ENCODE measurements at places on chromosomes 7 and 10.

DNA sequence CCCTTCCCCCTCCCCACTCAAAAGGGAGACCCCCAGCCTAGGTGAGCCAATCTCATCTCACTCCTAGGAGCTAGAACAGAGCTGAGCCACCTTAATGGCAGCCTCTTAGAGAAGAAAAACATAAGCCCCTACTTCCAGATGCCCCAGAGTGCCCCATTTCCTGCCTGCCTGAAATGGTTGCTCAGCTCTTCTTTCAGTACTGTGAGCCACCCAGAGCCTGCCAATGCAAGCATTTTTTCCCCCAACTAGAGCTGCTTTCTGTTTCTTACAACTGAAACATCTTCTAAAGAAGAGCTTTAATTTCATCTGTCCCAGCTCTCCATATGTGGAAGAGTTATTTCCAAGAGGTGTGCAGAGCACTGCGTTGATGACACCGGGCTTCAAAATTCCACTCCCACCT lies 136.7 kb downstream of the PLPP4 start:
- no peak for DNase-seq

- DNase-seq = no peak
Measured at GRCh38 chr7:92761391-92762097, 74.8 kb downstream of the CDK6 start.

GRCh38 chr10:103759100-103759781 lies 96.1 kb downstream of the SH3PXD2A start:
- no peak for DNase-seq

DNA sequence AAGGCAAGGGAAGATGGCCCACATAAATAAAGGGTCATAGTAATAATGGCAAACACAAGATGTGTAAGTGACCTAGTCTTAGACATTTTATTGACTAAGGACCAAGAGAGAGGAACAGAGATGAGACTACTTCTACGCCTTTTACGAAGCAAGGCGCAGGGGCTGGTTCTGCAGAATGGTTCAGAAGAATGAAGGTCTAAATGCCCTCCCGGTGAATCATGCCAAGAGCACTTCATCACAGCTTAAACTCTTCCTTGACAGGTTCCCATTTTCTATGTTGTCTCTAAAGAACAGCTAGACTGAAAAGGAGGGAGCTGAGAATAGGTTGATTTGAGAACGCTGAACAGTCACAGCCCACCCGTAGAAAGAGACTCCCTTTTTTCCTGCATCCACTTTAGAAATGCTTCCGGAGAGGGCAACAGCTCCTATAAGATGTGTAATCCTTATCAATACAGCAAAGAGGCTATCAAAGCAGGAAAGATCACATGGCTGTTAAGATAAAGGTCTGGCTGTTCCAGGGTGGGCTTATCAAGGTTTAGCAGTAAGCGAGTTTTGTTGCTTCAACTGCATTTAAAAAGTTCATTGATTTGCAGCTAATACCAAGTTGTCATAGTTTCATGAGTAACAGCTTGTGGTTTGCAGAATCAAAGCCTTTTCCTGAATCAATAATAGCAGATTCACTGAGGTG lies 93.4 kb upstream of the AUTS2 start:
- no peak for DNase-seq

Data from H1 (cell line).